ENCODE measurements at places on chromosomes 1 and 21.
A peak's percentile ranks its signal among the peaks of the same experiment; 100 is the strongest.

DNA sequence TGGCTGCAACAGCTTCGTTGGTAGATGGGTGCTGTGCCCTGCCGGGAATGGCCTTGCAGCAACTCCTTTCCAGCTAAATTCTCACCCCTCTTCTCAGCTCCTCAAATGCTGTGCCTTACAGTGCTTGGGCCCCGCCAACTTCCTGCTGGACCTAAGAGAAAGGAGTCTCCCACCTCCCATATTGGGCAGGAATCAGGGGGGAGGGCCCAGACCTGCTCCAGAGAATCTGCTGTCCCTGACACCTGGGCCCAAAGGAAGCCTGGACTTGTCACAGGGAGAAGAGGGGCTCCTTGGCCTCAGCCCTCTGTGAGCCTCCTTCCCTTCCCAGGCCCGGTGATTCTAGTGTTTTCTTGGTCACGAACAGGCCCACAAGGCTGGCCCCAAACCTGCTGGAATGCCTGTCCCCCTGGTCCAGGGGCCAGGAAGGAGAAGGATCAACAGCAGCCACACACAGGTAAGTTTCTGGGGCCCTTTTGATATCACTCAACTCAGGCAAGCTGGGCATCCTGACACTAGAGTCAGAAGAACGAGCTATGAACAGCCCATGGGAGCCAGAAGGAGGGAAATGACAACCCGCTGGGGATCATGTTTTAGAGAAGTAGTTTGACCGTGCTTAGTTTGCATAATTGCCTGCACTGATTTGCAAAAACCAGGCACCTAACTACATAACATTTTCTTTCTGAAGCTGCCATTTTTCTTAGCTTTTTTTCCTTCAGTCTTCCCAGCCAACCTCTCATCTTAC is 86.2 kb downstream of the CD247 start:
- no peak for DNase-seq

GRCh38 chr1:42143896-42144710 is 9.1 kb upstream of the GUCA2B start:
- no peak for DNase-seq

DNA sequence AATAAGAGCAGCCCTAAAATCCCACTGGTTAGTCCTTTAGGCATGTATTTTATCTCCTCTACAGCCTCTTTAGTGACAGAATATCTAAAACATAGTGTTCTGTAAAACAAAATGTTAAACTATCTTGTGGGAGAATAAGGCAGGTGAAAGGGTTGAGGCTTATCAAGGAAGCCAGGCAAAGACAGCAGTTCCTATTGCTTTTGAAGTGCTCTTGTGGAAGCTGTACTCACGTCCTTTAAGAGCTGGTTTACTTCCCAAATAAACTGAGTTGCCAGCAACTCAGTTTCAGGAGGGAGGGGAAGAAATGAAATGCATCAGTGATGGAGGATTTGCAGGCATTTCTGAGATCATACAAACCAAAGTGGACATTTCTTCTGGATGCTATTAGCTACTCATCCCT is 529.6 kb upstream of the ZRANB2 start:
- DNase-seq = no peak

DNA sequence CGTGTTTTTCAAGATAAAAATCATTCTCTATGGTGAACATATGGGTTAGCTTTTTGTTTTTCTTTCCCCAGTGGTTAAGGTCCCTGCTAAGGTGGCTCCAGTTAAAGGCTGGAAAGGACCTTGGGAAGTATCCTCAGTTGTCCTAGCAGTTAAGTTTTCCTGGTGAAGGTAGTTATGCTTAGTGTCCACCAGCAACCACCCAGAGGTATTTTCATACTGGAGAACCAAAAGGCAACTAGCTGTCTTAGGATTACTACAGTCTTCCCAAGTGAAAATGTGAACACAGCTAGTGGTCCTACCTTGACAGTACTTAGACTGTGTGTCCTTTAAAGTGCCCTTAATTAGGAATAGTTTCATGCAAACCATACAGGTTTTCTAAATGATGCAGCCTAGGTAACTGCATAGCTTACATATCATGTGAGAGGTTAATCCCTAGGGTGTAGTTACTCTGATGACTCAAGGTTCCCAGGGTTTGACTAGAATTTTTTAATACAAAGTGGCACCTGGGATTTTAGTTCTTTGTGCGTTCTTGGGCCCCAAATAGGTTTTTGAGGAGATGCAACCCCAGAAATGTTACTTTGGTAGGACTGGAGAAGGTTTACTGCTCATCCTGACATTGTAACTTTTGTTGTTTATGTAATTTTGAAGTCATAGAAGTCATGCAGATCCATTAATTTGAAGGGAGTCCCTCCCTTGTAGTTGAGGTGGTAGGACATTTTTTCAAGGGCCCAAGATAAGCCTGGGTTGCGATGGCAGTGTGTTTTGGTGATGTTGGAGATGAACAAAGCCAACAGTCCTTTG is 36.5 kb downstream of the YY1AP1 start:
- DNase-seq = no peak

DNA sequence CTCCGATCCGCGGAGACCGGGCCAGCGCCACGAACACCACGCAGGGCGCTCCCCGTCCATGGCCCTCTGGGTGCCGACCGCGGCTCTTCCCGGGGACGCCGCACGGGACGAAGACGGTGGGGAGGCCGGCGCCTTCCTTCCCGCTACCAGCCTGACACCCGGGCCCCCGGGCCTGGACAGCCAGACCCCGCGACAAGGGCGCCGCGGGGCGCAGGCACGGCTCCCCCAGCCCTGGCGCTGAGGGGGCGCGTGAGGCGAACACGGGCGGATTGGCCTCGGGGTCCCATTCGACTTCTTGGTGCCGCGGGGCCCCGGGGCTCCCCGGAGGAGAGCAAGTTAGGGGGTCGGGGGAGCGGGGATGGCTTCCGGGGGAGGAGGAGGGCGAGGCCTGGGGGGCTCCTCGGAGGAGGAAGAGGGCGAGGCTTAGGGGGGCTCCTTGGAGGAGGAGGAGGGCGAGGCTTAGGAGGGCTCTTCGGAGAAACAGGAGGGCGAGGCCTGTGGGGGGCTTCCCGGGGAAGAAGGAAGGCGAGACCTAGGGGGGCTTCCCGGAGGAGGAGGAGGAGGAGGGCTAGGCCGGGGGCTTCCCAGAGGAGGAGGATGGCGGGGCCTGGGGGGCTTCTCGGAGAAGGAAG is 537 bp upstream of the KLHL17 start:
- DNase-seq = no peak

DNA sequence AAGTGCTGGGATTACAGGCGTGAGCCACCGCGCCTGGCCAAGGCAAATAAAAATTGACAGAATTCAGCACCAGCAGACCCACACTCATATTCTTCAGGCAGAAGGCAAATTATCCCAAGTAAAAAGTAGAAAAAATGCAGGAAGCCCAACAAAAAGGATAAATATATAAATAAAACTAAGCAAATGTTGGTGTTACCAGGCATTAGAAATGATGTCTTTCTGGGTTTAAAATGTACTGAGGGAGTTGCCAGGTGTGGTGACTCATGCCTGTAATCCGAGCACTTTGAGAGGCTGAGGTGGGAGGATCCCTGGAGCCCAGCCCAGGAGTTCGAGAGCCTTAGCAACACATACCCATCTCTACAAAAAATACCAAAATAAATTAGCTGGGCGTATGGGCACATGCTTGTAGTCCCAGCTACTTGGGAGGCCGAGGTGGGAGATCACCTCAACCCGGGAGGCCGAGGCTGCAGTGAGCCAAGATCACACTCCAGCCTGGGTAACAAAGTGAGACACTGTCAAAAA is 6.3 kb downstream of the INTS11 start:
- DNase-seq = peak; percentile 93

DNA sequence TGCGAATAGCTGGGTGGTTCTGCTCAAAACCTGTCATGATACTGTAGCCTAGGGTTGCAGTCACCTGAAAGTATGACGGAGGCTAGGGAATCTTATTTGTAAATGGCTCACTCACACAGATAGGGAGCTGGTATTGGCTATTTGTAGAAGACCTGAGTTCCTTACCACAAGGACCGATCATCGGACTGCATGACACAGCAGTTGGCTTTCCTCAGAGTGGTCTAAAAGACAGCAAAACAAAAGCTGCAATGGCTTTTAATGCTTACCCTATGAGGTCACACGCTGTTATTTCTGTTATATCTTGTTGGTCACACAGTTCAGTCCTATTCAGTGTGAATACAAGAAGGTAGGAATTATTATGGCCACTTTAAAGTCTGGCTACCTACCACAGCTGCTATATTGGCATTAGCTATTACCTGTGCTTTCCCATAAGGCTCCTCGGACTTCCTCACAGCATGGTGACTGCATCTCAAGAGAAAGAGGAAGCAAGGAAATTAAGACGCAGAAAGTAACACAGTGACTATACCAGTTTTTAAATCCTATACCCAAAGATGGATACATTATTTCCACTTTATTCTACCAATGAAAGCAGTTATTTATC is 68.4 kb upstream of the LRRC7 start:
- DNase-seq = no peak

DNA sequence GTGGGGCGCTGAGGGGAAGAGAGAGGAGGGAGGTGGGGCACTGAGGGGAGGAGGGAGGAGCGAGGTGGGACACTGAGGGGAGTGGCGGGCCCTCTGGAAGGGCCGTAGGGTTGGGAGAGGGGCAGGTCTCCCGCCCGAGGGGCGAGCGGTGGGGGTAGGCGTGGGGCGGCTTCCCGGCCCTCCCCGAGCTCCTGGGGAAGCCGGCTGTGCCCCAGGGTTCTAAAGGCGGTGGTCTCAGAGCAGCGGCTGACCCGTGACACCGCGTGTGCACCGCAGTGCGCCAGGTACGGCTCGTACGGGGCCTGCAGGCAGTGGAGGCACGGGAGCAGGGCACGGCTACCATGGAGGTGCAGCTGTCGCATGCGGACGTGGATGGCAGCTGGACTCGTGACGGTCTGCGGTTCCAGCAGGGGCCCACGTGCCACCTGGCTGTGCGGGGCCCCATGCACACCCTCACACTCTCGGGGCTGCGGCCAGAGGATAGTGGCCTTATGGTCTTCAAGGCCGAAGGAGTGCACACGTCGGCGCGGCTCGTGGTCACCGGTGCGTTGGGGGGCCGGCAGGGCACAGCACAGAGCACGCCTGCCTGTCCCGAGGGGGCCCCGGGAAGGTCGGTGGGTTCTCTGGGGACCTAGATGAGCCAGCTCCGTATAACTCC is 68.5 kb downstream of the OBSCN start:
- no peak for DNase-seq

DNA sequence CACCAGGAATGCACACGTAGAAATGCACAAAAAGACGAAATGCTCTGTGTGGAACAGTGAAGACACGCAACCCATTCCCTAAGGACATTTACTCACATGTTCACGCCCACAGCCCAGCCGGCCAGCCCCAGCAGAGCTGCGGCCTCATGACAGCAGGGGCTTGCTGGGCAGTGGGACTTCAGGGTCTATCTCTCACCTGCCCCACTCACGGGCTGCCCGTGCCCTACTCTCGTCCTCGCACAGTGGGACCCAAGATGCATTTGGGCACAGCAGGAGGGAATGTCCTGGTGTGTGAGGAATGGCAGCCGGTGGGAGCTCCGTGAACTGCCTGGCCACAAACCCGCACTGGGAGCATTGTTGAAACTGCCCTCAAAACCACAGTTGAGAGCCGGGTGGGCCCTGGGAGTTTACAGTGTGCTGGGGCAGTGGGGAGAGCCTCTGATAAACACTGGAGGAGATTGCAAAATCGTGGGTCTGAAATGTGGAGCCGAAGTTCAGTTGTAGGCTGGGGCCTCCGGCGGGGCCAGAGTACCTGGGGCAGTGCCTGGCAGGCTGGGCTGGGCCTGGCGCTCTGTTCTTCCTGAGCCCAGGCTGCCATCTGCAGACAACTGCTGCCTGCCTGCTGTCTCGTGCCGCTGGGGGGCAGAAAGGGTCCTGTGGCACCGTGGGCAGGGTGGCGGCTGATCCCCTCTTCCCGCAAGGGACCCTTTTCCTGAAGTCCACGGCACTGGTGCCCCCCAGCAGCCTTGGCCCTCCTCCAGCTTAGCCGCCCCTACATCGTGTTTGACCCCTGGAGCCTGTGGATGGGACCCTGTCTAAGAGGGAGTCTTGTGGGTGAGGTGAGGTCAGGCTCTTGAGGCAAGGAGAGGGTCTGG is 20.7 kb upstream of the POFUT2 start:
- peak; percentile 65 for DNase-seq

DNA sequence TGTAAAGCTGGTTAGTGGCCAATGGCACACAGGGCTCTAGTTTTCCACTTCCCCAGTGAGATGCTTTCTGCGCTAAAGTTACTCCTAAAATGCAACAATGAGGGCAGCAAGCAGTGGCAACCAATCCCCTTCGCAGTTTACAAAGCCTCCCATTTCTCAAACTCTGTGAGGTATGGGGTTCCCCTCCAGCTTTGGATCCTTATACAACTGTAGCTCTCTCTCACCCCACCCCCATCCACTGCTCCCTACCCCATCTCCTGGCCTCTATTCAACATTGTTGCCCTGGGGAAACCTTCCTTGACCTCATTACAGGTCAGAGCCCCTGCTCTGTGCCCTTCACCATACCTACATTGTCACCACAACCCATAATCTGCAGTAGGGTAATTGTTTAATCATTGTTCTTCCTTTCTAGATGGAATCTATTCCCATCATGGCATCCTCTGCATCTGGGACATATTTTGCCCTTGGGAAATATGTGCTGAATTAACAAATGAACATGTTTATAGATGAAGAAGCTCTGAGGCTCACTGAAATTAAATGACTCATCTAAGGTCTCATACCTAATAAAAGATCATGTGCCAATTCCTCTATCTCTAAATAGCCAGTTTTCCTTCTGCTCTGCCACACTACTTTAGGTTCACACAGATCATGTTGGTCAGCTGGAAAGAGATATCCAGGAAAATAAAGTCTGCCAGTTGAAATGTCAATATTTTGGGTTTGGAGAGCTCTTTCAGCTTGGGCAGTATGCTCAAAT is 12.6 kb downstream of the KIAA0040 start:
- DNase-seq = no peak

DNA sequence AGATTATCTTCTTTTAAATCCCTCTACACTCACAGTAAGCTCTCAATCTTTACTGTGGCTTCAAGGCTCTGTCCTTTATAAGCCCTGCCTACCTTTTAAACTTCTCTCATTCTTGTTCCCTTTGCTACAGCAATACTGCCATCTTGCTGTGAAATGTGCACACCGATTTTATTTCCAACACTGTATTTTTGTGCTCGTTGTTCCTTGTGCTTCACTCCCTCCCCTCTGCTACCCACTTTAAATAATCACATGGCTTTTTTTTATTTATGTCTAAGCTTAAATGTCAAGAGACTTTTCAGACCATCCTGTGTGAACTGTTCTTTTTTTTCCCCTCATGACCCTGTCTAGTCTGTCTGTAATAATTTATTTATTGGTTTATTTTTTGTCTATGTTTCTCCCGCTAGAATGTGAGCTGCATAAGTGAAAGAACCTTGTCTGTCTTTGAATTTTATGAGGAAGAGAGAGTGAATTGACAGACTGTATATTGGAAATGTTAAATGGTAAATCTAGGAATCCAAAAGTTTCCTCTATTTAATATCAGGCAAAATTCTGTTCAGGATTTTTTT is 45.7 kb downstream of the ABCD3 start:
- peak; percentile 40 for DNase-seq

DNA sequence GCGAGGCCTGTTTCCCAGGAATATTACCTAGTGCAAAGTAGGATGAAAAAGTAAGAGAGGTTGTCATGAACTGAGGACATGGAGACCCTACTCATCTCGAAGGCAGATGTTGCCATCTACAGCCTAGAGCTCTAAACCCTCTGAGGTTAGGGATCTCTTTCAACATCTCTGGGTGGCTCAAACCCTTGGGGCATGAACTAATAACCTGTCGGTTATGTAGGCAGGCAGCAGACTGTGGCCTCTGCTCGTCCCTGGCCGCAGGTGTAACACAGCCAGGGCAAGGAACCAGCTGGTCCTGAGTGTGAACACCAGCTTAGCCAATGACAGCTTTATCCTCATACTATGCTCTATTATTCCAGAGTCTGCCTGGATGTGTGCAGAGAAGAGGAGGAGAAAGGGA is 13.2 kb downstream of the CAPZB start:
- no peak for DNase-seq
